ENCODE measurements at places on chromosomes 12 and 14.

DNA sequence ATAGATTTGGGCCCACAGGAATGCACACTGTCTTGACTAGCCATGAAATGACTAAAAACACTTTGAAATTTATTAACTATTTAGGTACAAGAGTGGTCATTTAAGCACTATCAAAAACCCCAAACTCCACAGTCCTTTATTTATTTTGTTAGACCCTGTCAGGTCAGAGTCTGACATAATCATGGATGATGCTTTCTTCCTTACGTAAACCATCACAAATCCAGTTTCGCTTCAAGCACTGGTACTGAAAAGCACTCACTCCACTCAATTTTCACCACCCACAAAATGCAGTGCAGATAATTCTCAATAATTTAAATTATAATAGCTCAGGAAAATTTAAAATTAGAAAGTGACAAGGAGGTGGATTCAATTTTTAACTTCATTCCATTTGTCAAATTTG is 25.8 kb downstream of the PPP2R5E start:
- no peak for DNase-seq

- no peak for DNase-seq
Measured at GRCh38 chr14:76925097-76925441, 98.9 kb downstream of the LRRC74A start.

DNA sequence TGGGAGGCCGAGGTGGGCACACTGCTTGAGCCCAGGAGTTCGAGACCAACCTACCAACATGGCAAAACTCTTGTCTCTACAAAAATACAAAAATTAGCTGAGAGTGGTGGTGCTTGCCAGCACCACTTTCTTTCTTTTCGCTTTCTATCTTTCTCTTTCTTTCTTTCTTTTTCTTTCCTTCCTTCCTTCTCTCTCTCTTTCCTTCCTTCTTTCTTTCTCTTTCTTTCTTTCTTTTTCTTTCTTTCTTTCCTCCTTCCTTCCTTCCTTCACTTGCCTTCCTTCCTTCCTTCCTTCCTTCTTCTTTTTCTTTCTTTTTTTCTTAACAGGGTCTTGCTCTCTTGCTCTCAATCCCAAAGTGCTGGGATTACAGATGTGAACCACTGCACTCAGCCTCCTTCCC is 66.8 kb downstream of the HSD17B6 start:
- no peak for DNase-seq

GRCh38 chr12:13599176-13599575 is 382.2 kb downstream of the GRIN2B start:
- no peak for DNase-seq

GRCh38 chr12:32135967-32136366 is 29.3 kb downstream of the BICD1 start:
- DNase-seq: no peak

- no peak for DNase-seq
Measured at GRCh38 chr14:83885837-83886293, 1644.1 kb upstream of the FLRT2 start.

- peak; percentile 16 for DNase-seq
Measured at GRCh38 chr12:62210422-62210821, 49.8 kb upstream of the USP15 start.

- DNase-seq: no peak
Measured at GRCh38 chr12:108727161-108727560, 4.2 kb downstream of the CORO1C start.

GRCh38 chr12:66087365-66087943 is 43.1 kb downstream of the LLPH start:
- DNase-seq: peak; percentile 20

DNA sequence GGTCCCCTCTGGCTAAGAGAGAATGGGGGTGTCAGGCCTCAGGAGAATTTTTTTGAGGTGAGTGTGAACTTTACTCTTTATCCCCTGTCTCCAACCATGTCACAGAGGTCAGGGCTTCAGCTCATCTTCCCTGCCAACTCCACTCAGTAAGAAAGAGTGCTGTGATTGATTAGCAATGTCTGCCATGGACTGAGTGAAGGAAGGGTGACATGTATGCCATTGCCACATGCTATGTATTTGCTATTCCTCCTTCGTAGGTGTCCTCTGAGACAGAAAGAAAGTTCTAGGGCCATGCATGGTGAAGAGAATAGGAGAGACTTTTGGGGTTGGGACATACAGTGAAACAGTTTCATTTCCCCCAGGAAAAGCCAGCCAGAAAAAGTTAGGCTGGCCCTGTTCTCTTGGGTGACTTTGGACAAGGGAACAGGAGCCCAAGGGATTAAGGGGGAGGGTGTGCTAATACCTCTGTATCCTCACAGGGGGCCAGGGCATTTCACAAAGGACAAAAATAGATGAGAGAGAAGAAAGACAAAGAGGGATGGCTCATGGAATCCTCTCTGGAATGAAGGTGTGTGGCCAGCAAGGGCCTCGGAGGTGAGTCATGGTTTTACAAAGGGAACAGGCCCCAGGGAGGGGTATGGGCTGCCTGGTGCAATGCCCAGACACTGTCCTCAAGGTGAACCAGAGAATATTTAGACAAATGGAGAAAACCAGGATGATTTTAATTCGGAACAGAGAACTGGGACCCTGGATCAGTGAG is 13.9 kb upstream of the MYL2 start:
- no peak for DNase-seq

GRCh38 chr14:68377459-68377858 is 415.4 kb downstream of the ZFP36L1 start:
- DNase-seq: no peak

DNA sequence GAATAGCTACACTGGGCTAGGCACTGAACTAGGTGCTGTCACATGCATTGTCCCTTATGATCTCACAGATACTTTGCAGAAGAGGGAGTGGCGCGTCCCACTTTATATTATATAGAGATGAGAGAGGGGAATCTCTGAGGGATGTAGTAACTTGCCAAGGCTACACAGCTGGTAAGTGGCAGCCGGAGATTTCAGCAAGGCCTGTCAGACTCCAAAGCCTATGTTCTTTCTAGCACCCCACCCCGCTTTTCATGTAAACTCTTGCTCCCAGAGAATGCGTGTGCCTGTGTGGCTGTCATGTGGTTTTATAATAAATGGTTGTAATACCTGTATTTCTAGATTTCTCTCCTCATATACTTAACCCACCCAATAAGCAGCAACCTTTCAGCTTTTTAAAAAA is 39.1 kb downstream of the WDR20 start:
- DNase-seq: no peak

- DNase-seq: no peak
Measured at GRCh38 chr12:103596981-103597380, 9.9 kb downstream of the STAB2 start.

- no peak for DNase-seq
Measured at GRCh38 chr14:31950764-31951637, 126.1 kb upstream of the ARHGAP5 start.

GRCh38 chr14:72142328-72142727 is 210.1 kb downstream of the RGS6 start:
- no peak for DNase-seq

DNA sequence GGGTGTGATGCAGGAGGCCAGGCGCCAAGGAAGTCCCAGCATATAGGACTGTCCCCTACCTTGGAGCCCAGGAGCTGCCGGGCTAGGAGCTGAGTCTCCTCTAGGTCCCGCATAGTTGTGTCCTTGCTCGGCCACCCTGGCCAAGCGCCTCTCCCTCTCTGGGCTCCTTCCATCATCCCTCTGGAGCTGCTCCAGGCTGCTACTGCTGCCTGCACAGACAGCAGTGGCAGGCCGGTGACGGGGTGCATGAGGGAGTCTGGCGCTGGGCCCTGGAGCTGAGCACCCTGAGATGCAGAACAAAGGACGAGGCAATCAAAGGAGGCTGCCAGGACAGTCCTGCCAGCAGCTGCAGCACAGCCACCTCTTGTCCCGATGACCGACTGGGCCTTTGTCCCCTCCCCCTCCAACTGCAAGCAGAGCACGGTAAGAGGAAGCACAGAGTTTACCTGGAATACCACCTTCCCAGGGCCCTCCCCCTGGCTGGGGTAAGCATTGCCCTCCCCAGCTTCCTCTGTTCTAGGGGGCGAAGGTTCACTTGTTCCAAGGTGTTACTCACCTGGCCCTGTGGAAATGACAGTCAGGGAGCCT is 10.4 kb downstream of the DTX1 start:
- DNase-seq: no peak

DNA sequence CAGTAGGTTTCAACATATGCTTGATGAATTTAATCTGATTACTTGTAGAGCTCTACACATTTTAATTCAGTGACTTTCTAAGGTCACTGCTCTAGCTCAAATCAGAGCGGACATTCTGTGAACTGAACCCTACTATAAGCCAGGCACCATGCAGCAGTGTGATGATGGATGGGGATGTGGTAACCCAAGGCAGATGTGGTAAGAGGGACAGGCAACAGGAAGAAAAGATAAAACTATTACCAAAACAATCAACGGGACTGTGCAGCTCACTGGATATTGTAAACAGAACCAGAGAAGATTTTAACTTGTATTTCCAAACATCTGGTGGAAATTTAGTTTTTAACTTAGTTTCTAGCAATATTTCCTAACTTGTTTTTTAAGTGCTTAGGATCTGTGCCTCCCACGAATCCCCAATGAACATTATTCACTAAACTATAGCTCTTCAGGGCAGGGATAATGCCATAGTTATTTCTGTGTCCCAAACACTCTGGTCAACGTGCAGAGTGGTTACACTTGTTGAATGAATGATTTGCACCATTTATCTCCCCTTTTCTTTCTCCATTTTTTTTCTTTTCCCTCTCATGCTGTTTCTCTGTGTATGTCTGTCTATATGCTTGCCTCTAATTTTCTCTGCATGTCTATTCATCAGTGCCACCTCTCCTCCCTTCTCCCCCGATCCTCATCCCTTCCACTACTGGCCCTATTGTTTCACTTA is 3.0 kb downstream of the ERO1A start:
- DNase-seq: no peak

DNA sequence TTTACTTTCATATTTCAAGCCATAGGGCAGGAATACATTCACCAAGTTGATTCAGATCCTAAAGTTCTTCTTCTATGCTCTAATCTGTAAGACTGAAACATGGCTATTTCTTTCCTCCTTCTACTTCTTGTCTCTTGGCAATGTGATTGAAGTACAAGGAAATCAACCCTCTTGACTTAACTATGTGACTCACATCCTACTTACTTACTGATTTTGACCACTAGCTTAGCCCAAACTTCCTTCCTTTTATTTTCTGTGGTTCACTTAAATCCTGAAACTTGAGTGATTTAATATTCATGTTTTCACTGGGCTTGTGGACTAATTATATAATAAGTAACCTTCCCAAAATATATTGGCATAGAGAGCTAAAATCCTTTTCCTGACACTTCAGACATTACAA is 111.2 kb upstream of the NOVA1 start:
- no peak for DNase-seq

DNA sequence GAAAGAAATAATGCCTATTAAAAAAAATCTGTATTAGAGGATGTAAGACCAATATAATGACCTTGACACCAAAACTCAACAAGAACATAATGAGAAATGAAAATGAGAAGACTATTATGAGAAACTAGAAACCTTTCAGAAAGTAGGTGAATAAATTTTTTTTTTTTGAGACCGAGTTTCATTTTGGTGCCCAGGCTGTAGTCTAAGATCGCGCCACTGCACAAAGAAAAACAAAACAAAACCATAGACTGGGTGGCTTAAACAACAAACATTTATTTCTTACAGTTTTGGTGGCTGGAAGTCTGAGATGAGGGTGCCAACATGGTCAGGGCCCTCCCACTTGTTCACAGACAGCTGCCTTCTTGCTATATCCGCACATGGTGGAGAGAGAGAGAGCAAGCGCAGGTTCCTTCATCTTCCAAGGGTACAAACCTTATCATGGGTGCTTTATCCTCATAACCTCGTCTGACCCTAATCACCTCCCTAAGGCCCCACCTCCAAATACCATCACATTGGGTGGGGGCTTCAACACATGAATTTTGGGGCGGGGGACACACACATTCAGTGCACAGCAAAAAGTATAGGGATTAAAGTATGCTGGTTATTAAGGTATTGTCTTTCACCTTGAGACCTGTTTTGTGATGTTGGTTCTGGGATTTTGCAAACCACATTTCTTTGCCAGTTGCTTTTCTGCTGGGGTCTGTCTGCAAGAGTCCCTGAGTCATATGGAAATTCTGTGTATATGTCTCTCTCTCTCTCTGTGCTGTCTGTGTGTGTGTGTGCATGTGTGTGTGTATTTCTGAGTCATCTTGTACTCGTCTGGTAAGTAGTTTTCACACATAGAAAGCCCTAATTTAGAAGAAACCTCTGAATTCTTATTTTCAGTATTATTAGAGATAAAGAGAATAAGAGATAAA is 26.2 kb downstream of the ZCRB1 start:
- DNase-seq: no peak

DNA sequence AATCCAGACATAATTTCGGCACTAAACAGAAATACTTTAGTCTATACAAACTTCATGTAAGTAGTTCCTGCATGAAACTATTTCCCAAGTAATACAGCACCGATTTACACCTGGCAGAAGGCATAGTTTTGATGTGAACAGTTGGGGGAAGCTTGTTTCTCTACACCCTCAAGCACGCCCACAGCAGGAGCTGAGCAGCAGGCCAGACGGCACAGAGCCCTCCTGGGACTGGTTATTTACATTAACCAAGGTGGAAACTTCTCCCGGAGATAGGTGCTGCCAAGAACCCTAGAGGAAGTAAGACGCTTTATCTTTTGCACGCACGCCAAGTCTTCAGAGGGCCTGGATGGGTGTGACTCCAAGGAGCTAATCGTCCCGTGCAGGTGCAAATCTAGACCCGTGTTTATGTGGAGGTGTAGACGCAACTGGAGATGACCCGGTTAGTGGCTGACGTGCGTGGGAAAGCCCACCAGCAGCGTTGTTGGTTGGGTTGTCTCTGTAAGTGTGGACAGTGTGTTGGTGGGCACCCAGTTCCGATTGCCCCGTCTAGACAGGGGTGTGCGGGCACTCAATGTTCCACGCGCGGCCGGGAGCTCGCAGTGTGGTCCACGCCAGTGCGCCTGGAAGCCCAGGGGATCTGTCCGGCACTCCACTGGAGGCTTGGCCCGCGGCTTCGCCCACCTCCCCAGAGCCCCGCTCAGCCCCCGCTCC is 767 bp upstream of the TCP11L2 start:
- no peak for DNase-seq

DNA sequence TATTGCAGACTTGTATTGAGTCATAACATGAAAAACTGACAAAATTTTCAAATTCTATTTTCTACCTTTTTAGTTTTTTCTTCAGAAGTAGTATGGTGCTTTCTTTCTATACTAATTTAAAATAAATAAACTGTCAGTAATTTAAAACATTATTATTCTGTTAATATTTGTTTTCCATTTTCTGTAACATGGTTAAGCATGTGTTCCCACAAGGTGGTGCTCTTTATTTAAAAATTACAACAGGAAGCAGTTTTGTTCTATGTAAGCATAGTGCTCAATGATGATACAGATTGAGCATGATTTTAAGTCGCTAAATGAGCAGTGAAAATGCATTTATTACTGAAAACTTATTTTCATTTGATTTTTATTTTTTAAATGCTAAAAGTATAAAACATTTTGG is 114.6 kb downstream of the PPFIA2 start:
- DNase-seq: no peak

DNA sequence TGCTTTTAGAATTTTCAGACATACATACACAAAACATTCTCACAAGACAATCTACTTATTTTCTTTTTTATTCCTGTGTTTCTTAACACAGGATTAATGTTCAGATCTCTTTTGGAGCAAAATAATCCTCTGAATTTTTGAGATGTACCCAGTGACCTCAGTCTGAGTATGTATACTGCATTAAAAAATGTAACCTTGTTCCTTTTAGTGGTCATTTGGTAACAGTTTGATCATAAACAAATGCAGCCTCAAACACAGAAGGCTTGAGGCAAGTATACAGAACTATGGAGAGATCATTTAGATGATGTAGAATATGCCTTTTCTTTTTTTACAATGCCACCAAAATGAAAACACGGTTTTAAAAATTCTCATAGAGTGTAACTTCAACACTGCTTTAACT is 9.7 kb downstream of the HIF1A start:
- no peak for DNase-seq

All from stimulated activated CD4-positive, alpha-beta T cell treated with anti-CD3 and anti-CD28 coated beads, Interleukin-1b, Interleukin-23, amount 100 ng/mL, for 1 hour (primary cell).